ENCODE measurements at places on chromosomes 13 and 19. TPM values are rescaled to one million over a fixed set of nuclear protein-coding genes. Genes with fewer than 3 reads are reported as not detected.
A peak's percentile ranks its signal among the peaks of the same experiment; 100 is the strongest.

DNA sequence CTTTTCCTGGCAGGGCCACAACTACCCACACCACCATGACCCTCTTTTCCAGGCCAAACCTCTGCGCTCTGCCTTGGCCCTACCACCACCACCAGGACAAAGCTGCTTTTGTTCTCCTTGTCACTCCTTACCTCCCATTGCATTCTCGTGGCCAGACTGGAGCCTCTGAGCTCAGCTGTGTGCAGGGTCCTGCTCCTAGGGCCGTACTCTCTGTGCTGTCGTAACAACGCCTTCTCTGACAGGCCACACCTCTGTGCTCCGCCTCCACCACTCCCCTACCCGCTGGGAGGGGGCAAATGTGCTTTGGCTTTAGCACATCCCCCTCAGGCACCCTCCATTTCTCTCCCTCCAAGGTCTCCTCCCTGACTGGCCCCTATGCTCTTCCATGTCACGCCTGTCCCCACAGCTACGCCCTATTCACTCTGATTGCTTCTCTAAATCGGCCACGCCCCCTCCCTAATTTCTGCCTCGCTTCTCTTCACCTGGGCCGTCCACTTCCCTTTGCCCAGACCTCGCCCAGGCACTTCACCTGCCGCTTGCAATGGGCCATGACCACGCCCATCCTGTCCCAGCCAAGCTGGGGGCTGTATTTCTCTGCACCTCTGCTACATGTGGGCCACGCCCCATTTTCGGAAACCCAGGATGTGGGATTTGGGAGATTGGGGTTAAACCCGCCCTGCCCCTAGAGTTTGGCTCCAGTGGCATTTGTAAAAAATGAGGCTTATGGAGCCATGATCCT lies 472.3 kb downstream of the KLF12 start:
- no peaks in the 10 kb centered on the region for H3K36me3 ChIP-seq
- no peak overlapping the region for H3K4me3 ChIP-seq
- no peak for DNase-seq

DNA sequence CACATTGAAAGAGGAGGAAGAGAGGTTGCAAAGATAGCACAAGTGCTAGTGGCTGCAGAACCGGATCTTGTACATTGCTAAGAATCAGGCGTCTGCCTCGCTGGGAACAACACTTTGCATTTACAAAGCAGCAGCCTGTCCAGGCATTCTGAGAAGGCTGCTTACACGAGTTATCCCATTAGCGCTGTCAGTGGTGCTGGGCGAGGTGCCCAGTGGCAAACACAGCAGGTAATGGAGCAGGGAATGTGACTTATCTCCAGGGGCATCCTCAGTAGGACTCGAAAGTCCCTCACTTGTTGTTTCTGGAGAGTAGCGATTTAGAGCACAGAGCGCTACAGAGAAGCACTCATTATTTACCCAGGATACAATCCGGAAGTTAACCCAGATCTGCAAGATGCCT lies 209.6 kb downstream of the OLFM4 start:
- DNase-seq, result no peak
- no peaks in the 10 kb centered on the region for H3K4me1 ChIP-seq
- no peaks in the 10 kb centered on the region for H3K27me3 ChIP-seq
- no peaks in the 10 kb centered on the region for H3K36me3 ChIP-seq

CADM4 gene
- 13.6 TPM for polyA plus RNA-seq

- peak within 1 kb of the TSS; percentile 47 for H3K27ac ChIP-seq
- peak within 1 kb of the TSS; percentile 96 for H3K4me3 ChIP-seq
- peaks cover 3% of the 10 kb centered on the region for H3K4me1 ChIP-seq
- DNase-seq, result peak; percentile 89
- H3K27me3 ChIP-seq, result no peaks in the 10 kb centered on the region
Measured at GRCh38 chr19:4669723-4670480, at the start of gene MYDGF. MYDGF (minus strand) TSS chr19:4670342; CDS start chr19:4670334, 8 bp downstream.

GRCh38 chr19:2332341-2333026 lies 4.0 kb downstream of the SPPL2B start:
- DNase-seq, result peak; percentile 43
- peaks cover 9% of the 10 kb centered on the region for H3K36me3 ChIP-seq
- no peak overlapping the region for H3K4me3 ChIP-seq

GRCh38 chr13:27964741-27965323 lies 4.3 kb downstream of the CDX2 start:
- H3K36me3 ChIP-seq, result peaks cover 46% of the 10 kb centered on the region
- DNase-seq, result peak; percentile 48
- H3K4me3 ChIP-seq, result peak overlapping the region; percentile 87
- peaks cover 73% of the 10 kb centered on the region for H3K27me3 ChIP-seq

DNA sequence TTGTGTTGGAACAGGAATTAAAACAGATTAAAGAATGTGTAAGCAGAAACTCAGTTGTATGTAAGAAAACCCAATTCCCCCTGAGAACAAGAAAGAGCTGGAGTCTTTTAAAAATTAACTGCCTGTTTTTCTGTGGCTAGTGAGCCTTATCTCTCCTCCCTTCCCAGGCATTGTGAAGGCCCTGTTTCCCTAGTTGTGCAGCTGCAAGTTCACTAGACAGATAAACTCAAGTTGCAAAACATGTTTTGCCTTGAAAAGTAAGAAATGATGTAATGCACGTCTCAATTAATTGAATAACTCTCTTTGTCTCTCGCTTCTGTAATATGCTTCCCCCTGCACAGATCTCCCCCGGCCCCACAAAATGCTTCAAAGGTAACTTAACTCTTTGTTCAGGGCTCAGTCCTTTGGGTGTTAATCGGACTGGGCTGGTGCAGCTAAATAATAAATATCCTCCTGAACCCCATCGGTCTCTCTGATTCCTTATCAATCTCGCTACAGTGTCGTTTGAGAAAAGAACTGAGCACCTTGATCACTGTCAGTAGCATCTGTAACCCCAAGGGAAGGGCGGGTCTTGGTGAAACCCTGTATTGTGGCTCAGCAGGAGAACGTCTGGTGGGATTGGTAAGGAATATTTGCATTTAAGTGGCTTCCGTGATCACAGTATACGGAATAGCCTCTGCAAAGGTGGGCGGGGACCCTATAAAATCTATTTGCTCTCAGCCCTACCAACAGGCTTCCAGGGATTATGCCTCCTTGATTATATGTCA lies 1.6 kb upstream of the ZNF556 start:
- H3K27me3 ChIP-seq, result no peaks in the 10 kb centered on the region
- no peaks in the 10 kb centered on the region for H3K36me3 ChIP-seq
- no peak for DNase-seq
- H3K27ac ChIP-seq, result no peak overlapping the region

DNA sequence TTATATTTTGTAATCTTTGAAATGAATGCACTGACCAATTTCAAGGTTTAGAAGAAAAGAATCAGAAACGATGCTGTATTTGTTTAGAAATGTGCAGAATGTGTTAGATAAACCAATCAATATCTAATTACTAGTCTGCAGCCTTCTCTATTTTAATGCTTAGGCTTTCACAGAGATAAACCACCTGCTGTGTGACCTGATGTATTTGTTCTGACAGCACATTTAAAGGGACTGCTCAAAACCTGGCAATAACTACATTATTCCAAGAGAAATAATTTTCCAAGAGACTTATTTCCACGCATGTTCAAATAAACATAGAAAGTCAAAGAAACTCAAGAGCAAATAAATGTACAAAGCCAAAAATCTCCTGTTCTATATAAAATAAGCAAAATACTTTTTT lies 641.6 kb upstream of the PCDH20 start:
- no peaks in the 10 kb centered on the region for H3K27me3 ChIP-seq
- no peaks in the 10 kb centered on the region for H3K4me1 ChIP-seq
- H3K4me3 ChIP-seq, result no peak overlapping the region
- DNase-seq, result no peak
- no peaks in the 10 kb centered on the region for H3K36me3 ChIP-seq

DNA sequence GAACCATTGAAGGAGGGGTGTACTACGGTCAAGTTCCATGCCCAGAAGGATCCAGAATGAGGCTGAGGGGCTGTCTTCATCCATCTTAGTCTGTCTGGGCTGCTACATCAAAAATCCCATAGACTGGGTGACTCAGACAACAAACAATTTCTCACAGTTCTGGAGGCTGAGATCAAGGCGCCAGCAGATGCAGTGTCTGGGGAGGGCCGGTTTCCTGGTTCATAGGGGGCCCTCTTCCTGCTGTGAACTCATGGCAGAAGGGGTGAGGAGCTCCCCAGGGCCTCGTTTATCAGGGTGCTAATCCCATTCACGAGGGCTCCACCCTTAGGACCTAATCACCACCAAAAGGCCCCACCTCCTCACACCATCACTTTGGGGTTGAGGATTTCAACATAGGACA lies 14.7 kb upstream of the KCTD15 start:
- H3K27me3 ChIP-seq, result peaks cover 41% of the 10 kb centered on the region
- no peaks in the 10 kb centered on the region for H3K36me3 ChIP-seq
- no peak overlapping the region for H3K4me3 ChIP-seq

DNA sequence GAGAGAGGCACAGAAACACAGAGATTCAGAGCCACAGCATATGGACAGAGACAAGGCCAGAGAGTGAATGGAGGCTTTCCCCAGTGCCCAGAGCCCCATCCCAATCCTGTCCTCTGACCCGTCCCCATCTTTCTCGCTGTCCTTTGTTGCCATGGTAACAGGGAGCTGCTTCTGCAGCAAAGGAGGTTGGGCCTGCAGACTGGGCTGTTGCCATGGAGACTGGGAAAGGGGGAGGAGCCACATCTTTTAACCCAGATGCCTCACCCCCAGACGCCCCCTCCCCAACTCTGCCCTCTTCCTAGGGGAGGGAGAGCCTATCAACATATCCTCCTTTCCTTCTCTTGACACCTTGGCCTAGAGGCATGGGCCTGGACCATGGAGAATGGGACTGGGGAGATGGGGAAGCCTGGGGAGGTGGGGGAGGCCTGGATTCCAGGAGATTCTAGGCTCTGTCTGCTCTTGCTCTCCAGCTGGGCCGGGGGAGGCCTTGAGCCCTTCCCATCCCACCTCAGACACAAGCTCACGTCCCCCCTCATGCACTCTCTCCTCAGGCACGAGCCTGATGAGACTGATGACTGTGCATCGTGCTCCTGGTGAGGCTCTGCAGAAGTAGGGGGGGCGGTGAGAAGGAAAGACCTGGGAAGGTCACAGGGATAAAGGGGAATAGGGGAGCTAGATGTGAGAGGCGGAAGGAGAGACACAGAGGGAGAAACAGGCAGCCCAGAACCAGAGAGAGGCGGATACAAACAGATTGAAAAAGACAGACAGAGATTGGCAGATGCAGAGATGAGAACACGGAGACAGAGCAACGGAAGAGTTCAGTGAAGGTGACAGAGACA lies 2.1 kb upstream of the ATP1A3 start:
- DNase-seq, result no peak
- no peak overlapping the region for H3K27ac ChIP-seq
- no peak overlapping the region for H3K4me3 ChIP-seq
- no peaks in the 10 kb centered on the region for H3K4me1 ChIP-seq

ICAM4 gene
- 1.2 TPM for polyA plus RNA-seq

VWA8 gene
- polyA plus RNA-seq, result 11.6 TPM

- H3K27me3 ChIP-seq, result no peaks in the 10 kb centered on the region
- H3K36me3 ChIP-seq, result peaks cover 97% of the 10 kb centered on the region
- no peak for DNase-seq
- H3K27ac ChIP-seq, result no peak overlapping the region
- no peak overlapping the region for H3K4me3 ChIP-seq
Measured at GRCh38 chr19:50003810-50004419, 21.3 kb downstream of the VRK3 start.

GRCh38 chr13:92355213-92355612 lies 871.4 kb upstream of the GPC6 start:
- H3K4me3 ChIP-seq, result no peak overlapping the region
- H3K36me3 ChIP-seq, result no peaks in the 10 kb centered on the region
- H3K4me1 ChIP-seq, result no peaks in the 10 kb centered on the region
- H3K27ac ChIP-seq, result no peak overlapping the region
- DNase-seq, result peak; percentile 5

- no peak overlapping the region for H3K4me3 ChIP-seq
- no peaks in the 10 kb centered on the region for H3K36me3 ChIP-seq
- DNase-seq, result peak; percentile 70
- H3K4me1 ChIP-seq, result peaks cover 30% of the 10 kb centered on the region
Measured at GRCh38 chr13:73261739-73262216, 203.0 kb downstream of the KLF5 start.

DNA sequence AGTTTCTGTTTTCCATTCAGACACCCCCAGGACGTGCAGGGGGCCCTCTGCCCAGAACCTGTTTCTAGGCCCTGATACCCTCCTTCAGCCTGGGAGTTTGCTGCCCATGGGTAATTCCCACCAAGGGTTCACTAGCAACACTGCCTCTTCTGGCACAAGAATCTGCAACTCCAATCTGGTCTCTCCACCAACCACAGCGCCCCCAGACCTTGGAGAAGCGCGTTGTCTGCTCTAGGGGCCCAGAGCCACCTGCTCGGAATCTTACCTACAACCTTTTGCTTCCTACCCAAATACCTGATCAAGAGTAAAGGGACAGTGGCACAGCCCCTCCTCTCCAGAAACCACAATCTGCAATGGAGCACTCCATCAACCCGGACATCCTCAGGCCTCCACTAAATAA lies 763 bp downstream of the ZNF180 start:
- peak overlapping the region; percentile 78 for H3K4me3 ChIP-seq
- H3K27me3 ChIP-seq, result no peaks in the 10 kb centered on the region
- H3K4me1 ChIP-seq, result peaks cover 6% of the 10 kb centered on the region
- no peak for DNase-seq
- H3K36me3 ChIP-seq, result peaks cover 32% of the 10 kb centered on the region

DNA sequence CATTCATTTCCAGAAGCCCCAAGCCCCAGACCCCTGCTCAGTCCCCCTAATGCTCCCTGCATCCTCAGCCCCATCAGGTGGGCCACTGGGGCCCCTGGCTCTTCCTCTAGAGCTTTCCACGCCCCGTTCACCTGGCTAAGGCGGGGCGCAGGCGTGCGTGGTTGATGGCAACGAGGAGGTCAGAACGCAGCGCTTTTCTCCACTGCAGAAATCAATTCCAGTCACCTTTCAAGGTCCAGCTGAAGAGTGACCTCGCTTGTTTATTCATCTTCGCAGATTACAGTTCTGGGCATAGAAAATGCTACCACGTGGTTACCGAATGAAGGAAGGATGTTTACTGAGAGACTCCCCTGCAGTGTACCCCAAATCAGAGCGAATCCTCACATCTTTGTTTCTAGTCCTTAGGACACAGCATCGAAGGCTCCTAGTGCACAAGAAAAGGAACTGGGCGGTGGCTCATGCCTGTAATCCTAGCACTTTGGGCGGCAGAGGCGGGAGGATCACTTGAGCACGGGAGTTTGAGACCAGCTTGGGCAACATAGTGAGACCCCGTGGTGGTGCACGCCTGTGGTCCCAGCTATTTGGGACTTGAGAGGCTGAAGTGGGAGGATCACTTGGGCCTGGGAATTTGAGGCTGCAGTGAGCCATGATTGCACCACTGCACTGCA lies 828 bp upstream of the PBX4 start:
- no peaks in the 10 kb centered on the region for H3K4me1 ChIP-seq
- no peak overlapping the region for H3K4me3 ChIP-seq
- DNase-seq, result no peak
- no peak overlapping the region for H3K27ac ChIP-seq

- no peak for DNase-seq
- no peaks in the 10 kb centered on the region for H3K27me3 ChIP-seq
- H3K4me1 ChIP-seq, result peaks cover 15% of the 10 kb centered on the region
- no peak overlapping the region for H3K4me3 ChIP-seq
- peaks cover 9% of the 10 kb centered on the region for H3K36me3 ChIP-seq
Measured at GRCh38 chr13:27423333-27423732, 1.1 kb upstream of the GTF3A start.

STK24 gene
- polyA plus RNA-seq, result 119 TPM
